ENCODE measurements at places on chromosomes 3 and 15. TPM values are rescaled to one million over a fixed set of nuclear protein-coding genes. Genes with fewer than 3 reads are reported as not detected.

Gene KLF15
- total RNA-seq, result 8.8 TPM

Gene CILP
- not detected for total RNA-seq

Gene CHL1
- 64.7 TPM for total RNA-seq

Gene SLC24A5
- total RNA-seq, result 668 TPM

Gene ITPKA
- 0.15 TPM for total RNA-seq

Gene ATG7
- total RNA-seq, result 62.9 TPM

Gene CLSTN2
- total RNA-seq, result 0.15 TPM

Gene SEMA3F
- total RNA-seq, result 0.62 TPM

Gene HHLA2
- total RNA-seq, result not detected

Gene GOLGA8T
- not detected for total RNA-seq

Gene CYB561D2
- total RNA-seq, result 31.3 TPM

Gene COLQ
- total RNA-seq, result 2.9 TPM

Gene GPR62
- not detected for total RNA-seq

Gene EXD1
- not detected for total RNA-seq

Gene P2RY13
- not detected for total RNA-seq

Gene SLC35G2
- total RNA-seq, result 1.8 TPM

Gene PLA2G4F
- total RNA-seq, result not detected

Gene RASGRF1
- total RNA-seq, result 1.7 TPM

Gene P2RY1
- total RNA-seq, result 5.1 TPM

Gene EFCC1
- 0.73 TPM for total RNA-seq

Gene LIPC
- total RNA-seq, result not detected

Gene ATP8B4
- 0.15 TPM for total RNA-seq

Gene KLHL6
- 2.3 TPM for total RNA-seq

Gene RAB5A
- total RNA-seq, result 63.7 TPM

Gene SMCO1
- total RNA-seq, result not detected

Gene FRMD5
- 14.7 TPM for total RNA-seq

Gene PDZRN3
- total RNA-seq, result 21.6 TPM

Gene KLHL40
- not detected for total RNA-seq

Gene FAM162A
- 12.0 TPM for total RNA-seq

Gene RARRES1
- 0.62 TPM for total RNA-seq

Gene CCDC54
- total RNA-seq, result not detected

Gene CFAP161
- total RNA-seq, result under 0.01 TPM

Gene CLDN18
- total RNA-seq, result not detected

Gene MKRN3
- total RNA-seq, result 7.0 TPM

Gene ADCY5
- total RNA-seq, result under 0.01 TPM

Gene LMAN1L
- 0.15 TPM for total RNA-seq

Gene ADAMTS17
- 0.33 TPM for total RNA-seq

Gene SENP8
- total RNA-seq, result 2.3 TPM

Gene SLC9C1
- total RNA-seq, result 0.73 TPM

Gene ASB14
- not detected for total RNA-seq

Gene DPPA2
- total RNA-seq, result not detected

Gene CSTA
- total RNA-seq, result not detected

Gene ZPLD1
- not detected for total RNA-seq

Gene TGM4
- total RNA-seq, result not detected

Gene SACM1L
- total RNA-seq, result 59.4 TPM

Gene THOC7
- 58.5 TPM for total RNA-seq

Measured in melanocyte of skin (primary cell).